CD4-positive, alpha-beta T cell treated with Interleukin-17A for 1 hour (primary cell): ENCODE measurements at places on chromosomes 5 and 9.

- DNase-seq = no peak
These were observed 205.7 kb upstream of the SGCD start for GRCh38 chr5:156121234-156121633.

- no peak for DNase-seq
These were observed 490.8 kb downstream of the RASEF start for GRCh38 chr9:82572146-82572545.

DNA sequence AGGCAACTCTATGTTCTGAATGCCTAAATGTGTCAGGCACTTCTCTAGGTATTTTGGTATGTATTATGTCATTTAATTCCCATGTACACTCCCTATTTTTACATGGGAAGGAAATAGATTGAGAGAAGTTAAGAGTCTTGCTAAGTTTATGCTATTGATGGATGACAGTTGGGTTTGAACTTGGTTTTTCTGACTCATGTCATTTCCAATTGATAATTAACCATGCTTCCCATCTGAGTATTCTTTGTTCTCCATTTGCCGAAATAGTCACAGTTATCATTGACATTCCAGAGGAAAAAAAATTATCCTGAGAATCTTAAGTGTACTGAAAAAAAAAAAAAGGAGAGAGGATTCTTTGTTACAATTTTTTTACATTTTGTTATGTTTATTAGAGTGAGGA, 23.1 kb upstream of the DMRTA1 start:
- DNase-seq = no peak

DNA sequence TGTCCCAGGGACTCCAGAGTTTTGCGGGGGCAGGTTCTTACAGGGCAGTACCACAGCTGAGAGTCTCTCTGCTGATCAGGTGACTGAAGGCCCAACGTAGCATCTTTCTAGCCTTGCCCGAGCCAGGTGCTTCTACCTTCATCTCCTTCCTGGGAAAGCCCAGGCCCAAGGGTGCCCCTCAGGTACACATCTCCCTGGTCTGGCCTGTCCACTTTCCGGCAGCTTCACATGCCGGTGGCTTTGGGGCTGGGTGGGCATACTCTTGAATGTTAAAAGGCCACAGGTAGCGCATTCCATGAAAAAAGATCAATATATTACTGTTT, 5.7 kb upstream of the PHYKPL start:
- no peak for DNase-seq

DNA sequence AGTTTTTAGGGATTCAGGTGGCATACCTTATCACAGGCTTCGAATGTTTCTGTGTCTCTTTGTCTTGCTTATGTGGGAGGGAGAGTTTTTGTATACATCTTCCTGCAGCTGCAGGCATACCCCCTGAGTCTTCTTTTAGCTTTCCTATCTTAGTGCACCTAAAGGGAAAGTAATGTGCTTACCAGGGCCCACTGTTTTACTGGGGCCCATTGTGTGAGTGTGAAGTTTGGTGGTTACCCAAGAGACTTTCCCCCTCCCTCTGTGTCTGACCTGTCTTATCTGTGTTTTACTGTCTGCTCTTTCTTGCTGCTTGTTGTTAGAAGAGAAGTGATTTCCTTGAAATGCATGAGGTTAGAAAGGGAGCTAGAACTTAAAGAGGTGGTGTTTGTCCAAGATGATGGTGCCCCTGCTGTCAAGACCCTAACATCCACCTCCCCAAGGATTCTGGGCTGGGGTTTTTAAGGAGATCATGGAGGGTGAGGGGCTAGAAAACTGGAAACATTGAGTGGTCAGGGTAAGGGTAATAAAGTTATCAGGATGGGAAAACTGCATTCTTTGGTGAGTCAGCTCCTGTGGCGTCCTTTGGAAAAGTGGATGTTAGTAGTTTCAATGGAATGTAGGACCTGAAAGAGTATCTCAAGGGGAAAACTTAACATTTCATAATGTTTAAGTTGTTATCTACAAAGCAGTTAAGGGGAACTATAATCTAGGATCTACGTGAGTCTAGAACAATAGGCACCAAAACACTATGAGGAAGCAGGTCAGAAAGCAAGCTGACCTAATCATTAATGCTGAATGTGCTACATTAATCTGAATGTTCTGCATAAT, 583.5 kb upstream of the TUSC1 start:
- DNase-seq = no peak

DNA sequence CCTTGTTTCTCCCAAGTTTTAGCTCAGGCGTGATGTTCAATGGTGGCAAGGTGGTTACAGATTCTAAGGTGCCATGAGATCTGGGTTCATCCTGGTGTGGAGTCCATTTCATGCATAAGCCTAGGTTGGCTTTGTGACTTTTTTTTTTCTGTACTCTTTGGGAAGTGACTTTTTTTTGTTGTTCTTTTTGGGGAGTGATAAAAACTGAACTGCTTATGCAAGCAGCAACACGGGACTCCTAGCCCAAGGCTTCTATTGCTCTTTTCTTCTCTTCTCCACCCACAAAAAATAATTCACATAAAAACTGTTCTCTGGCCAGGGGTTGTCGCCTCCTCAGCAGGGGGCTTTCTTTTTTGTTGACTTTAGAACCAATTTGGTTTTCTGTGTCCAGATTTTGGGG, 15.4 kb downstream of the STC2 start:
- DNase-seq = no peak

GRCh38 chr9:33446946-33447798, at the start of gene AQP3:
TSS of gene AQP3 (minus strand) at chr9:33447593. CDS start at chr9:33447530, 63 bp downstream.
- peak; percentile 84 for DNase-seq

DNA sequence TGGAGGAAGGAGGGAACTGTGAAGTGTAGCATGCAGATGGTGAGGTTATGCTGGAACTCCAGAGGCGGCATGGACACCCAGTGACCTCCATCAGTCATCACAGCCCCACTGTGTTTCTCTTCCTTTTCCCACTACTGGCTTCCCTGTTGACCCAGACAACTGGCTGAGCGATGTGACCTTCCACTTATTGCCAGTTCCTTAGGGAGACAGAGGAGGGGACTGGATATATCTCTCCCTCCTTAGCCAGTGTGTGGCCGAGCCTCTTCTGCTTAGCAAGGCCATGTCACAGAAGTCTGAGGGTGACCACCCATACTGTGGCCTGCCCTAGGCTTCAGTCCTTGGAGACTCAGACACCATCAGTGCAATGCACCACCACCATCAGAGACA, 3.0 kb upstream of the PHYKPL start:
- DNase-seq = no peak

GRCh38 chr5:174352681-174353080, 307.2 kb downstream of the NSG2 start:
- DNase-seq = no peak

DNA sequence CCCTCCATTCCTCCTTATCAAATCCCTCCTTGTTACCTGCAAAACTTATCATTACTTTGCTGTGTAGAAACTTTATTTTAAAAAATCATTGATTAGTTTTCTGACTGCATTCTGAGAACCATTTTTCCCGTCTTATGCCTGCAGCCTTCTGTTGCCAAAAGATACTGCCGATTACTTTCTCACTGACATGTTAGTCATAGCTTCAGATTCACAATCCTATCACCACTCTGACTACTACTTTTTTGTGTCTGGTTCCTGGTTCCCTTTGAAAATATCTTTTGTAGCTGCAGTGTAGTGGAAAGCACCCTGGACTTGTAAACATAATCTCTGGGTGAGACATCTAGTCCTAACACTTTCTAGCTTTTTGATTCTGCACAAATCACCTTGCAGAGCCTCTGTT, 71.7 kb downstream of the NR2F1 start:
- DNase-seq = no peak

DNA sequence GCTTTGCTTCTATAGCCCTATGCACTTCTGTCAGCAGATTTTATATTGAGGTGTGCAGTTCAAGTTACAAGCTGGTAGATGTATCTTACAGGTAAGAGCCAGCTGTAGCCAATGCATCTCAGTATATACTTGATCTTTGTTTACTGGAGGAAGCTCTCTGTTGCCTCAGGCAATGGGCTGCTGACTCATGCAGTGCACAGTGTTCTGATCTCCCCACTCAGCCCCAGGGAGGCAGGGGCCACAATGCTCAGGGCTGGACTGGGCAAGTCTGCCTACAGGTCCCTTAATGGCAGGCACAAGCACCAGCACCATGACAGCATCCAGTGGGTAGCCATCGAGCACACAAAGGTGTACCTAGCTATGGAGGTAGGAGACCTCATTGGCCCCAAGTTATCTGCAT, 178.8 kb upstream of the CDH10 start:
- DNase-seq = no peak

- no peak for DNase-seq
These were observed 6.2 kb downstream of the ZER1 start for GRCh38 chr9:128765499-128765898.

DNA sequence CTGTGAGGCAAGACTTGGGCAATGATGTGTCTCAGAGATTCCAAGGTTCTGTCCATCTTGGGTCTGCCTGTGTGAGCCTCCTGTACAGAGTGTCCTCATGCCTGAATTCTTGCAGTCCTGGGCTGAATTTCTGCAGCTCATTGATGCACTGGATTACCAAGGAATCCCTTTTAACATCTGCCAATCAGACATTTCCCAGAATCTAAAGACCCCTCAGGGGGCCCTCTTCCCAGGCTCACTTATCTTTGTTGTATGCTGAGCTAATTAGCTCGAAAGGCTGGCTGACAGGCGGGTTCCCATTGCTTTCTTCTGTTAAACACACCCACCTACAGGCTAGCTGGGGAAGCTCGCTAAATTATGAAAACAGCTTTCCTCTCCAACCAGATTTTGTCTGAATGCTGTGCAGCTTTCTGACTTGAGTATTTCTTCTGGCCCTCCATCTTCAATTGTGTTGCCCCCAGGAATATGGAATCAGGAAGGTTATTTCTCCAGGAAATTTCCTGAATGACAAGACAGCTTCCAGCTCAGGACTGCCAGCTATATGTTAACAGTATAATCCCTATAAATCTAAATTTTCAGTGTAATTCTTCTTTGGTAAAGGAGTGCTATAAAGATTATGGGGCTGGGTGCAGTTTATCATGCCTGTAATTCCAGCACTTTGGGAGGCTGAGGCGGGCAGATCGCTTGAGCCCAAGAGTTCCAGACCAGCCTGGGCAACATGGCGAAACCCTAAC, at the start of gene LIX1:
Gene LIX1, minus strand, starts transcription at position 91 of the 734 bp plus-strand sequence. Its CDS starts 35 bp downstream, at position 56.
- DNase-seq = peak; percentile 43

- no peak for DNase-seq
These were observed 322.1 kb downstream of the DEPDC1B start for GRCh38 chr5:60377826-60378225.

GRCh38 chr9:17776735-17777134, 197.9 kb downstream of the SH3GL2 start:
- DNase-seq = no peak

DNA sequence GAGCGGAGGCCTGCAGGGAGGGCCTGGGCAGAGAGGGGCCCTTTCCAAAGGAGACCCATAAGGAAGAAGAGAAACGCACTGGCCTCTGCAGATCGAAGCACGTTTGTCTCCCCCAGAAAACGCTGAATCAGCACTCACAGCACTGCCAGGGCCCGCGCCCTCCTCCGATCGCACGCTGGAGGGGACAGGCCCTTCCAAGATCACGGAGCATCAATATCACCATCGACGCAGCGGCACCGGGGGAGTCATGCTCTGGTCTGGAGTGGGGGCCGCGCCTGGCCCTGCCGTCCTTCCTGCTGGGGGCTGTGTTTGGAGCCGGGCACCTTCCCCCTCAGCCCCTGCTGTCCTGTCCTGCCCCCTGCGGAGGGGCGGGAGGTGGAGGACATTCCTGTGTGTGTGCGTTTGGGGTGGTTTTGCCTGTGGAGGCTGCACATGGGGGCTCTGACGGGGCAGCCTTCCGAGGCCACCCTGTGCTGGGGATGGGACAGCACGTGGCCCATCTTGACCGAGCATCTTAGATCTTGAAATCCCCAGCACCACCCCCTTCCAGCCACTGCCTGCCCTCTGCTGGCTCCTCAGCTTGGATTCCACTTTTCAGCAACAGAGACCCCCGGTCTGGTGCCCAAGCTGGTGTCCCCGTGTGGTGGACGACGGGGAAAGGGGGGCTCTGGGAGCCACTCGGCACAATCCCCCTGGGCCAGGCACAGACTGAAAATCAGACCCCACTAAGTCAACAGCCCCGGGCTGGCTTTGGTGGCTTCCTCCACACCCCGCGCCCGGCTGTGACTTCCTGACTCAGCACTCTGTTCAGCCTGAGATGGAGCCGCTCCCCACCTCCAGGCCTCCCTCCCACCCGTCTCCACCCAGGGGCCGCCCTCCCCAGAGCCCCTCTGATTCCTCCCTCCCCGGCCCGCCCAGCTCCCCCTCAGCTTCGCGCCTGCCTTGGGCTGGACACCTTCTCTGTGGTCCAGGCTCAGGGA, 8.3 kb downstream of the TMEM250 start:
- peak; percentile 47 for DNase-seq

GRCh38 chr5:5505815-5506214, 83.3 kb downstream of the ICE1 start:
- DNase-seq = no peak

DNA sequence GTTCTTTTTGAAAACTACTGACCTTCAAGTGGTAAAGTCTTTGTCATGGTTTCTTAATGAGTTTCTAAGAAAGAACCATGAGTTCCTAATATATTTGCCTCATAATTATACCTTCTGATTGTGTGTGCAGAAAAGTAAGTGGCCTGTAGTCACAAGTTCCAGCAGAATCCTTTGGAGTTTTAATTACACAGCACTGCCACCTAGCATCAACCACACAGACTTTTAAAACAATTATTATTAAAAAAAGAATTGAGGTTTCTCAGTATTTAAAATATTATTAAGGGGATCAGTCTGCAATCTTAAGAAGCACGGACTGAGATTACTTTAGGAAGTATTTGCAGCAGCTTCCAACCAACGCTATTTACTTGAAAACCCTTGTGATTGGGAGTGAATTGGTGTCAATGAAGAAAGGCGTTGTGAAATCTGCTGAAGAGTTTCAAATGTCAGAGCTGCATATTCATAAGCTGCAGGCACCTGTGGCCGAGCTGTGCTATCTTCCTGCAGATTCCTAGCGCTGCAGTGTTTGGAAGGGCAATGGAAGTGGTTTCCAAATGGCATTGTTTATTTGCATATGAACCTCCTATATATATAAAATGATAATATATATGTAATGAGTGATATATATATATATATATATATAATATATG, 1074.2 kb upstream of the WWC1 start:
- no peak for DNase-seq

GRCh38 chr5:9644630-9645029, 14.5 kb upstream of the TAS2R1 start:
- DNase-seq = no peak
